Mesendoderm (in vitro differentiated cells): ENCODE measurements at places on chromosomes 1 and 21.

DNA sequence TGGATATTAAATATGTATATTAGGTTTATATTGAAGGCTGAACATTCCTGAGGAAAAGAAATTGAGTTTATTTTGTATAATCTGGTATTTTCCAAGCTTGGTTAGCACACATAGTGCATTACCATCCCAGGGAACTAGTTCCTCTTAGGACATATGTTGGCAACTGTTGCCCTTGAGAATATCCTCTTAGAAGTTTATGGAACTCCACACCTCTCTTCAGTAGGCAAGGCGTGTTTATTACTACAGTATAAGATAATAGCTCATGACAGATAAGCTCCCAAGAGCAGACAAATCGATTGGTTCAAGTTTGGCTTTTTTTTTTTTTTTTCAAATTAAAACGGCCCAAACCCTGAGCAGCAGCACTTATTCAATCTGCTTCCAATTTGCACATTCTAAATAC, 59.8 kb upstream of the SIPA1L2 start:
- peak; percentile 23 for DNase-seq

DNA sequence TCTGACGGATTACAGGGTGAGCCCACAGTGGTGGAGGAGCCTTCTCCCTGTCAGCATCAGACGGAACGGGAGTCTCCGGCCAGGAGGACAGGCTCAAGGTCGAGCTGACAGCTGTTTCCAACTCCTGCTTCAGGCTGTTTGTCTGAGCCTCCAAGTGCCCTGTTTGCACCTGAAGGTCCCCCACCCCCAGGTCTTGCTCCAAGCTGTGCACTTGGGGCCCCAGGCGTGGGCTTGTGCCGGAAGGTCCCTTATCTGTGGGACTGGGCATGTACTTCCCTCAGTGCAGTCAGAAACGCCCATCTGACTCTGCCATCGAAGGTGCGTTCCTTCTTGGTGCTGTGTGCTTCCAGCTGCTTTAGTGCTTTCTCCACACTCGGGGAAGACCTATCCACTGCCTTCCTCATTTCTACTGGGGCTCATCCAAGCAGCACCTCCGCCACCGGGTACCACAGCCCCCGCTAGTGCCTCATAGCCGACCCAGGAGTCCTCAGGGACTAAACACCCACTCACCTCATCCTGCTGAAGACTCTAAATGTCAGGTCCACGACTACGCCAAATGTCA, 29.5 kb upstream of the CR2 start:
- no peak for DNase-seq

DNA sequence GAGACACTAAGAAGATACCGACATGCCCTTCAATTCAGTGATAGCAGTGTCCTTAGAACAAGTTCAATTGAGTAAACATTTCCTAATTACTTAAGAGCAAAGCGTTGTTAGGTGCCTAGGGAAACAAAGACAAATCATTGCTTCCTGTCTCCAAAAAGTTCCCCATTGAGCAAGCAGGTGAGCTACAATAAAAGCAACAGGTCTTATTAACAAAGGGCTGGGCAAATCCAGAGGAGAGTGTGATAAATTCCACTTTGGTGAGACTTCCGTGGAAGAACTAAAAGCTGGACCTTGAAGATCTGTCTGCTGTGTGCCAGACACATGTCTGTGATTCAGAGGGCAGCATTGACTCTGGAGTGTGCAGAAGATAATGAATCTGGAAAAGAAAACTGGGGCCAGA, 1.9 kb upstream of the TUT4 start:
- DNase-seq, result peak; percentile 66

DNA sequence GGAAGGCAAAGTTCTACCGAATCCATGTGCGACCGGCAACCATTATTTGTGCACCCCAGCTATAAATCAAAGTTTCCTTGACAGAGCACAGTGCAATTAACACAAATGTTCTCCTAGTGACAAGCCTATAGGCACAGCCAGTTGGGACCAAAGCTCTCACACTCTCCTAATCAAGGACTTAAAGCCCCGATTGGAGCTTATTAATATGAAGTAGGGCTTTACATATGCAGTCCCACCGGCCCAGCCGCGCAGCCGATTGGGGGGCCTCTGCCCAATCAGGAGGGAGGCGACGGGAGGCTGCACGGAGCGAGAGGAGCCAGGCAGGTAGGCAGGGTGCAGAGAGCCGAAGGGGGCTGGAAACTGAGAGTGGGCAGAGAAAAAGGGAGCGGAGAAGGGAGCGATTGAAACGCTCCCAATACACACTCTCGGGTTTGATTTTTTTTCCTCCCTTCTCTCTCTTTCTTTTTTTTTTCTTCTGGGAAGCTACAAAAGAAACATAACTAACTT, at the start of gene ESRRG:
ESRRG (minus strand) TSS at position 156 of the 507 bp plus-strand sequence; CDS start at position 26, 130 bp downstream.
- peak; percentile 83 for DNase-seq

DNA sequence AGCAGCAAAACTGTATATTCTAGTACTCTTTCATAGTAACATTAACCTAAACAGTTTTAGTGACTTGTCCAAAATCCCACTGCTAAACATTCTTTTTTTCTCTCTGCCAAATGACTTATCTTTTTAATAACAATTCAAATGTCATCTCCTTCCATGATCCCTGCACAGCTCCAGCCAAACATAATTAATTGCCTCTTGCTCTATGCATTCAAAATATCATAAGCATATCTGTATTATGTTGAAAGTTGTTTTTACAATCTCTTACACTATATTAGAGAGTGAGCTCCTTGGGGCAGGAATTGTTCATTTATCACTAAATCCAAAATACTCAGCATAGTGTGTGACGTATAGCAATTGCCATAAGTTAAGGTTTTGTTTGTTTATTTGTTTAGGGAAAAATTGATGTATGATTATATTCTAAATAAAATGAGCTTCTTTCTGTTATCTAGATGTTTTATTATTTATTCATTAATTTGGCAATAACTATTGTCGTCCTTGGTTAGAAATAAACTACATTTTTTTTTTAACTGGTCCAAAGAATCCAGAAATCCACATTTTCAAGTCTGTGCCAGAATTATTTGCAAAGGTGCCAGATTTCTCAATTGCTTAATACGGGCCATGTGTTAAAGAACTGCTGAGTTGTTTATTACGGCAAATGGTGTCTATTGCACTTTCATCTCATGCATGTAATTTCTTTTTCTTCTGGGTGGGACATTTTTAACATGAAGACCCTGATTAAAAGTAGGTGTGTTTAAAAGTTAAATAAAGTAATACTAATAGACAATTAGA, 577.2 kb upstream of the ZRANB2 start:
- DNase-seq, result no peak

GRCh38 chr21:25960402-25960801, 210.2 kb downstream of the APP start:
- DNase-seq, result peak; percentile 76
